Heart right ventricle (tissue), 16 donors: ENCODE measurements at places on chromosomes 1 and 21.

GRCh38 chr1:224679606-224680005 lies 63.5 kb downstream of the CNIH3 start:
- DNase-seq: no peak

GRCh38 chr1:27539901-27540861 lies 50.2 kb upstream of the WASF2 start:
- no peak for DNase-seq

DNA sequence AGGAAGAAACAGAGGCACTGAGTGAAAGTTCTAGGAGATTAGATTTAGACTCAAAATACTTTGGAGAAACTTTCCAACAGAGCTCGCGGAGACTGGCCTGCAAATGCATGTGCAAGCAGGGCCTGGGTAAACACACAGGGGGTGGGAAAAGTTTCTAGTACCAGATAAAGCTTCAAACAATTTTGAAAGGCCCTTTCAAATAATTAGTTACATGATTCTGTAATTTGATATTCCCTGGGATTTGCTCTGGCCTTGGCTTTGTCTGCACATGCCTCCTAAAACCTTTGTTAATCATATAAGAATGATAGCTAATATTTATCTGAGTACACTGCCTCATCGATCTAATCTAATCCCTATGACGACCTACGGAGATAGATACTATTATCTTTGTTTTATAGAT lies 31.3 kb downstream of the VTCN1 start:
- no peak for DNase-seq

DNA sequence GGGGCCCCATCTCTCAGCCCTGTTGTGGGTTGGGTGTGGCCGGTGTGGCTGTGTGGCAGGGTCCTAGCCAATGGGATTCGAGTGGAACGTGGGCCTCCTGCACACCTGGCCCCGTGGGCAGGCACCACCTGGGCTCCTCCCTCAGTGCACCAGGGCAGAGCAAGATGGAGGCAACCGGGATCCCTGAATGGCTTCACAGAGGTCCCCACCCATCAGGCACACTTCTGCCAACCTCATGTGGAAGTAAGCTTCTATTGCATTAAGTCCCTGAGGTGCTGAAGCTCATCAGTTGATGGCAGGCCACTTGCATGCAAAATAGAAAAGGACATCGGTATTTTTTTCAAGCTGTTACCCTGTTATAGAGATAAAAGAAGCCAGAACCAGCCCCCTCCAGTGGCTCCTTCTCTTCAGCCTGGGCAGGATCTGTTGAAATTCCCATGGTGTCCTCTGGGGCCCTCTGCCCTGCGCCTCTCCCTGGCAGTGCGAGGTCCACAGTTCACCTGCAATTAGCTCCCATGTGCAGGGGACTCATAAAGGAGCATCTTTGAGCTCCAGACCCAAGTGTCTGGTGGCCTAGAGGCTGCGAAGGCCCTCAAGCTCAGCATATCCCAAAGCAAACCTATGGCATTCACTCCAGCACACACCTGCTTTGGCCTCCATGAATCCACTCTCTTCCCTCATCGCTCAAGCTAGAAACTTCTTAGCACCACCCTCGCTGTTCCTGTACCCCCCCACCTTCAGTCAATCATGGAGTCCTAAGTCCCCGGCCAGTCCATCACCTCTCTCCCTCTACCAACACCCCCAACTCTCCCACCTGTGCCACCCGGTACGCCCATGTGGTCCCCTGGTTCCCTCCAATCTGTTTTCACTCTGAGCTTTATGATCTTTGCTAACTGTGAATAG lies 2.1 kb upstream of the SLC45A1 start:
- DNase-seq: no peak

GRCh38 chr1:15288173-15288926 lies 41.3 kb downstream of the FHAD1 start:
- DNase-seq: no peak

DNA sequence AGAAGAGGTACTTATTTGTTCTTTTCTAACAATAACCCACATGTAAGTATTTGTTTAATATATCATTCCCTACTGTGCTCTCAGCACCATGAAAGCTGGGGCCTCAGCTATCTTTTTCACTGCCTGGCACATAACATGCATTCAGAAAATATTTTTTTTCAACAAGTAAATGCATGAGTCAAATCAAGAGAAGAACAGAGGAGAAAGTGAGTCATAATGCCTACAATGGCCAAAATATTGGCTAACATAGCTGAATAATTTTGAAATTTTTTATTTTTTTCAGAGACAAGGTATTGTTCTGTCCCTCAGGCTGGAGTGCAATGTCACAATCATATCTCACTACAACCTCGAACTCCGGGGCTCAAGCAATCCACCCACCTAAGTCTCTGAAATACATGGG lies 252.2 kb upstream of the ADAMTS5 start:
- no peak for DNase-seq

DNA sequence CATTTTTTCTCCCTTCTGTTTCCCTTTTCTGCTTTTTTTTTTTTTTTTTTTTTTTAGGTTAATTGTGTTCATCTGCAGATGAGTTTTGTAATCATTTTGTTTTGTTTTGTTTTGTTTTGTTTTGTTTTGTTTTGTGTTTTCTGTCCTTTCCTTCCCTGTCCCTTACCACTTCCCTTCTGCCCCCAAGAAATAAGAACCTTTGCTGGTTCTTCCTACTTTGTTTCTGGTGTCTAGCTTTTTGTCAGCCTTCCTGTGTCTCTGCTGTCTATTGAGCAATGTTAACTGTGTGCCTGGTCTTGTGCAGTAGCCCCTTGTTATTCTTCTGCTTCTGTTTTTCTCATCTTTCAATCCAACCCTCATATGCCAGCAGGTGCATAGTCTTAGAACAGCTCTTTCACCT lies 46.0 kb downstream of the MPZL1 start:
- no peak for DNase-seq

DNA sequence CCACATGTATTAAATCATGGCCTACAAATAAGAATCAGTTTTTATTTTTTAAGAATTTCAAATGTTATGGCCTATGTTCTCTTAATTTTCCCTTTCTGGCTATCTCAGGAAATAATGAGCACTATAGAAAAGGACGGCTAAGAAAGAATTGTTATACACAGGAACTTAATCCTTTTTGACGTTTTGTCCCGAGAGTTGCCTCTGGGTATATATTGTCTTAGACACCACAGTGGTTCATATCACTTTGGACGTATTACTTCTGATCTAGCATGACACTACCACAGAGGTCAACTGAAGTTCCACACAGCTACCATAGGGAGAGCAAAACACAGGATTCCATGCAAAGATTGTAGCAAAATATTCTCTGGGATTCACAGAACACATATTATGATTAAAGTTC lies 307.6 kb downstream of the VAV3 start:
- no peak for DNase-seq

- no peak for DNase-seq
These were observed 380.5 kb upstream of the CAMK1G start for GRCh38 chr1:209202830-209203532.

- DNase-seq: no peak
These were observed 14.0 kb downstream of the DNALI1 start for GRCh38 chr1:37570528-37571334.

DNA sequence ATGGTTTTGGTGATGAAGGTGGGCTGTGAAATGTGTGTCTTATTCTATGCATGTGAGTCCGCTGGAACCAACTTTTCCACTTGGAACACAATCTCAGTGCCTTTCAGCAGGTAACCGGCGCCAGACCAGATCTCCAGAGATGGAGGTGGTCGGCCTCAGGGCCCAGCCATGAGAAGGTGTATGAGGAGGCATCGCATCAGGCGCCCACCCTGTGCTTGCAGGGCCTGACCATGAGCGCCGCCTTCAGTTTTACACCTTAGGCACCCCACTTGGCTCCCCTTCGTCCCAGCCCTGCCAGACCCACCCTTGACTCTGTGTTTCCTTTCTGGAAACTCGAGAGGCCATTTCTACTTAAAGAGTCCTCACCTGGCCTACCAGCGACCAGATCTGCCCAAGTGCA lies 48.6 kb upstream of the ATF3 start:
- DNase-seq: no peak

DNA sequence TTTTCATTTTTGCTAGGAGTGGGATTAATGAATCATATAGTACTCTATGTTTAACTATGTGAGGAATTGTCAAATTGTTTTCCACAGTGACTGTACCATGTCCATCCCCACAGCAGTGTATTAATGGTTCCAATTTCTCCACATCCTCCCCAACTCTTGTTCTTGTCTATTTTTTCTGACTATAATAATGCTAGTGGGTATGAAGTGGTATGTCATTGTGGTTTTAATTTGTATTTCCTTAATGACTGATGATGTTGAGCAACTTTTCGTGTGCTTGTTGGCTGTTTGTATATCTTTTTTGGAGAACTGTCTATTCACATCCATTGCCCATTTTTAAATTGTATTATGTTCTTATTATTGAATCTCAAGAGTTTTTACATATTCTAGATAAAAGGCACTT lies 10.0 kb upstream of the KPRP start:
- no peak for DNase-seq

DNA sequence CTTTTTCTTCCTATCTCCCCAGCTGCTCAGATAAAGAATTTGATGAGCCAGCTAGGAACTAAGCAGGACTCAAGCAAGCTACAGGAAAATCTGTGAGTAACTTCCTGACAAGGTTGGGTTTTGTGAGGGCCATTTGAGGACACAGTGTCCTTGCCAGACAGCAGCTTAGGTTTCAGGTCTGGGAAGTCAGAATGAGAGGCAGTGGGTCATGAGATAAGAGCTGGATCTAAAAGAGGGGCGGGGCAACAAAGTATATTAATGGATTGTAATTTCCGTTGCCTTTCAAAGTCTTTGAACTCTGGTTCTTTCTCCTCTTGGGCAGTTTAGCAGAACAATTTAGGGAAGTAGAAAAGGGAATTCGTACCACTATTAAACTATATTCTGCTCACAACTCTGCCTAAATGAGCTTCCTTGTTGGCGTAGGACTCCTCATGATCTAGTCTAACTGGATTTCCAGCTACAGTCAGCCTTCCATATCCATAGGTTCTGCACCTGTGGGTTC lies 16.6 kb downstream of the STX12 start:
- no peak for DNase-seq

- DNase-seq: no peak
These were observed 338.7 kb downstream of the SIPA1L2 start for GRCh38 chr1:232291261-232291660.

- DNase-seq: no peak
These were observed 22.0 kb upstream of the IFNAR1 start for GRCh38 chr21:33302796-33303195.

DNA sequence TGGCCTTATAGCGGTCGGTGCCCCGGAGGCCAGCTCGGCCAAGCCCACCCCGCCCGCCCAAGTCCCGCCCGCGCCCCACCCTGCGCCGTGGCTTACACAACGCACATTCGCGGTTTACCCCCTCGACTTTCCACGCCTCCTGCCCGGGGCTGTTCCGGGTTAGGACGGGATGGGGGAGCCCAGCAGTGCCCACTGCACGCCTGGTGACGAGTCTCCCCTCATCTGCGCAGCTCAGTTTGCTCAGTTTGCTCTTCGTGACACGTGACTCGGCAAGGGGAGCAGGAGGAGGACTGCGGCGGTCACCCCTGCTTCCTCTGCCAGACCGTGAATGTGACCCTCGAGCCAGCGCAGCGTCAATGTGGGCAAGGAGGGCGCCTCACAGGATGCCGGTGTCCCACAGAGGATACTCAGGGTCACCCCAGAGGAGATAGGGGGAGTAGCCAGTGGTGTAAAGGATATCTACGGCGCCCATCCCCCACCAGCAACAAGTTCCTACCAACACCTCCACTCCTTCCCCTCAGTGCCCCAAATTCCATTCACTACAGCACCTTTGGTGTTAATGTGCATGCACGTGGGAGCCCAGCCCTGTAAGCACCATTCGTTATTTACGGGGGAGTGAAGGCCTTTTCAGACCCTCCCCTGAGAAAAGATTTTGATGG lies 350 bp upstream of the S100A6 start:
- peak; percentile 88 for DNase-seq

DNA sequence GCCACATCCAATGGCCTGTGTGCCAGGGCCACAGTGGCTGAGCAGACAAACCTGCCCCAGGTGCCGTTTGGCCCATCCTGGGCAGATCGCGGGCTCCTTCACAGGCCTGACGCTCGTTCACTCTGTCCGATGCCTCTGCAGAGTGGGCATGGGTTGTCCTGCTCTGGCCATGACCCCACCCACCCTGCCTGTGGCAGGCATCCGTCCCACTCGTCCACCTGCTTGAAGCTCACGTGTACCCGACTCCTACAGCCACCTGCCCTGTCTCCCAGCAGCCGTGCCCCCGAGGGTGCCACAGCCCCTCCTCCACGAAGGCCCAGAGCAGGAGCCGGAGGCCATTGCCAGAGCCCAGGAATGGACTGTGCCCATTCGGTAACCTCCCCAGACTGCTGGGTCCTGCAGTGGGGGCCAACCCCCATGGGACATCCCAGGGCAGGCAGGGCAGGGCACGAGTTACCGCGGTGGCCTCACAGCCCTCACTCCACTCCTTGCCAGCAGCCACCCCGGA lies 41.9 kb downstream of the TRIM11 start:
- DNase-seq: no peak

DNA sequence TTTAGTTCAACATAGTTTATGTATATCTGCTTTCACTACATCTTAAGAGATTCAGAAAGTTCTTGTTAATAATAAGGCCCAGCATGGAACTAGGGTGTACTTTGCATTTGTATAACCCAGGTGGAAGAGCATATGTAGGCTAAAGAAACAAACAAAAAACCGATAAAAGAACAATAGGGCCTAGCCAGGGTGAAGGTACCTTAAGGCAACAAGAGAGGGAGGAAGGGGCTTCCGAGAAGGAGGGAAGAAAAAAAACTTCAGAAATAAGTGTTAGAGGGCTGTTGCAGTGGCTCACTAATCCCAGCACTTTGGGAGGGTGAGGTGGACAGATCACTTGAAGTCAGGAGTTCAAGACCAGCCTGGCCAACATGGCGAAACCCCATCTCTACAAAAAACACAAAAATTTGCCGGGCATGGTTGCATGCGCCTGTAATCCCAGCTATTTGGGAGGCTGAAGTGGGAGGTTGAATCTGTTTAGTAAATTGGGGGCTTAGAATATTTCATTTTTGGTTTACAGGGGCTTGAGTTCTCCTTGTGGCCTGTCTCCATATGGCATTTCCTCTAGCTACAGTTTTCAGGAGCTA lies 4.7 kb upstream of the SPATA45 start:
- no peak for DNase-seq

DNA sequence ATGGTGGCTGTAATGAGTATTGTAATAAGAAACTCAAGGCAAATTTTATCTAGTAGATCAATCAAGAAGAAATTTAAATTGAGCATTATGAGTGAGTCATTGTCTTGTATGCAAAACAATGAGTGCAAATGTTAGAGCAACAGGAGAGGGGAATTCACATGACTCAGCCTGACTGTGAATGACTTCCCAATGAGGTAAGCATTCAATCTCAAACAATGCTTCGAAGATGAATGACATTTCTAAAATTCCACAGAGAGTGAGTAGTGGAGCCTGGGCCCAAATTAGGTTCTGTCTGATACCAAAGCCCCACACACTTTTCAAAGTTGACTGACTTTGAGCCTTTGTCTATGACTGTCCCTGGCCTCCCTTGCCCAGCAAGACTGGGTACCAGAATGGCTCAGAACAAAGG lies 738.0 kb downstream of the PTPRU start:
- no peak for DNase-seq
